ENCODE measurements at places on chromosomes 5 and 9.

DNA sequence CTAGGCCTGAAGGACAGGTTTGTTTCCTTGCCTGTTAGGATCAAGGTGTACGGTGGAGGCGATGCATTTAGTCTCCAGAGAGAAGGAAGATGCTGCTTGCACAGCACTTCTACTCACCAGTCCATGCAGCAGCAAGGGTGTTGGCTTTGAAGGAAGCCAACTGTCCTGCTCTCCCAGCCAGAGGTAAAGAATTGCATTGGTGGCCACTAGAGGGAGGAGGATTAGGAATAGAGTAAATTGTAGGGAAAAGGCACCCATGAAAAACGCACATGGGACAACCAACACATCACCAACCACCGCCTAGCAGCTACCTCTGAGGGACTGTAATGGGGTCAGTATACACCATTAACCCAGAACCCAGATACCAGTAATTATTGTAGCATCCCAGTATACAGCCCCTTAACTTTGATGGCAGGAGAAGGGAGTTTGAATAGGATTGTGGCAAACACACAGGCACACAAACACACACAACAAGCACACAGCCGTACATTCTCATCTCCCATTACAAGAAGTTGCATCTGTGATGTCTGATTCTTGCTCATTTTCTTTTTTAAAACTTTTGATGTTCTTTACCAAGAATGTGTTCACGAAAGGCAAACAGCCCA, 267.7 kb downstream of the ADAMTS6 start:
- DNase-seq: peak; percentile 38

- DNase-seq: no peak
Measured at GRCh38 chr5:125700380-125700861, 722.8 kb upstream of the GRAMD2B start.

DNA sequence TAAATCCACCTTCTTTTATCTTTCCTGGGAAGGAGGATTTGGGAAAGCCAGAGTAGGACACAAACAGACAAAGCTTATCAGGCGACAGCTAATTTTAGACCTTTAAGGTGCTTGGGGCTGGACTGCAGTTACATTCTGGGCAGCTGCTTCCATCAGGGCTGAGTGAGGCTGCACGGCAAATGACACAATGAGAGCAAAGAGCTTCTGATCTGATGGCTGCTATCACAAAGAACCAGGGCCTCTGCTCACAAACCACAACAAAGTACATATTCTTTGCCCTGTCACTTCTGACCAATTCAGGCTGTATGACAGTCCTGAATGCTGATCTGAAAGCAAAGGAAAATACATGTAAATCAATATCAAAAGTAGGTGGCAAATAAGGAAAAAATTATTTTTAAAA, 93.1 kb downstream of the MRPS27 start:
- no peak for DNase-seq

- peak; percentile 79 for DNase-seq
Measured at GRCh38 chr5:112125903-112126302, 293.2 kb downstream of the EPB41L4A start.

GRCh38 chr5:43683884-43684471, 81.0 kb downstream of the NNT start:
- DNase-seq: no peak

DNA sequence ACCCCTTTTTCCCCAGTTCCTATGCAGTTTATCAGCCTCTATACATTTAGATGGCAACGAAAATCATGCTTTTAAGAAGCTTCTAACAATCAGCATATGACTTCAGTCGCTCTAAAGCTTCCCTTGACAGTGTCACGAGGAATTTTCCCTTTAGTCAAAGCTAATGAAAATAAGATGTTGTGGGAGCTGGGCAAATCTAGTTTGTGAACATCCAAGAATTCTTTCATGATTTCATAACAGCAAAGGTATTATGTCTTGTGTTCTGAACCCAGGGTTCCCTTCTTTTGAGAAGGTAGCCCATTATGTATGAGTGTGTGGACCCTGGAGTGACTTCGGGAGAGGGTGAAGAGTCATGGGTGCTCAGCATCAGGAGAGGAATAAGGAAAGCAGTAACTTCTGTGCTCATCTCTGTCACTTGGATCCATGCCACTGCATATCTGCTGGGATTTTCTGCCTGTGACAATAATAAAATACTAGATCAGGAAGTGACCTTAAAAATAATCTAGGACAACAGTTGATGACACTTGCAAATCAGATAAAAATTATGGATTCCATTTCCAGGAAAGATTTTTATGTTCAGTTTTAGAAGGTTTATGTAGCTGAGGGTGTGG, 102.4 kb downstream of the PCSK1 start:
- peak; percentile 51 for DNase-seq

GRCh38 chr5:76513476-76513875, 109.7 kb downstream of the F2RL2 start:
- no peak for DNase-seq

DNA sequence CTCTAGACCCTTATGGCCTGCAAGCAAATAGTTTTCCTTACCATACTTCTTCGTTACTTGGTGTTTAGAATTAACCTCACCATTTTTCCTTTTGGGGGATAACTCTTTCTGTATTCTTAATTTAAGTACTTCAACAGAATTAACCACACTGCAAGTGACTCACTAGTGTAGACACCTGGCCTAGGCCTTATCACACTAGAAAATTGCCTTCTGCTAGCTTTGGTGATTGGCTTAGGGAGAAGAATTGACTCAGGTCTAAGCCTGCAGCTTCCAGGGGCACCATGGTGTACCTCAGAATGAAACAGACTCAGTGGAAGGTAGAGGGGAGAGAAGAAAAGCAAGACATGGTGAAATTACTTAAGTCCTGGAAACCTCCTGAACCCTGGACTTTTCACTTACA, 112.8 kb upstream of the HMHB1 start:
- no peak for DNase-seq

GRCh38 chr5:132465059-132465707, 25.4 kb downstream of the IRF1 start:
- DNase-seq: peak; percentile 36

DNA sequence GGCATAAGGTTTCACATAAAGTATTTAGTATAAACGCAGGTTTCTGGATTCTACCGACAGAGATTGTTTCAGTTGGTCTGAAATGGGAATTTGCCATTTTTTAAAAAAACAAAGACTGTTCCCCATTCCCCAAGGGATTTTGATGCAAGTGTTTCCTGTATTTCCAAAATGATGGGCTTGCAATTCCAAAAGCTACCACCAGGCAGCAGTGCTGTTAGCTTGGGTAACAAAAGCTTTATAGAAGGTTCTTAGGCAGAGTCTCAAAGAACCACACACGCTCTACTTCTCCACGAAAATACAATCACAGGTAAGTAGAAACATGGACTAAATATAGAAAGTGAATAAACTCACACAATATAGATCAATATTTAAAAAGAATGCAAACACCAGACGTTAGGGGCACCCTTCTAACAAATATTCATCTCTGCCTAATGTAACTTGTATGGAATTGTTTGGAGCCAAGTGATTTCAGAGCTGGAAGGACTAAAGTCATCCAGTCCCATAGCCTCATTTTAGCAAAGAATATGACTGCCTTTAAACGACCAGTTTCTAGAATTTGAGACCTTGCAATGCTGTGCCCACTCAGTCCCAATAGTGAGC, 154.3 kb downstream of the SPOCK1 start:
- DNase-seq: peak; percentile 74

DNA sequence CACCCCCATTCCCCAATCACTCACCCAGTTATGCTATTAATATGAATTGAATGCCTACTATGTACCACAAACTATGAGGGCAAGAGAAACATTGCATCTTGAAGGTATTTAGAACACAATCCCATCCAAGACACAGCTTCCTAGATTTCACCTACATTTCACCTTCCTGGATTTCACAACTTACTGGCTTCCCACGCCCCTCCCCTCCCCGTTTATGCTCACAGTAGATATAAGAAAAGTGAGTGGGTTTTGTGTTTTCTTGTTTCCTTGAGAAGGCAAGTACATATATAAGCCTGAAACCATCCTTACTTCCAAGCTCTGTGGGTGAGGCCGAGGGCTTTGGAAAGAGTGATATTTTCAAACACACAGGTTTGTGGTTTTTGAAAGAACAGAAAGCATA, 465.0 kb downstream of the BNC2 start:
- DNase-seq: no peak

GRCh38 chr5:137345396-137345795, 153.7 kb downstream of the SPOCK1 start:
- DNase-seq: no peak

- DNase-seq: no peak
Measured at GRCh38 chr5:160693831-160694465, 158.1 kb downstream of the ATP10B start.

- DNase-seq: no peak
Measured at GRCh38 chr5:52378237-52378636, 409.5 kb upstream of the ITGA1 start.

- DNase-seq: no peak
Measured at GRCh38 chr9:29625292-29625731, 2052.0 kb upstream of the C9orf72 start.

GRCh38 chr5:86461169-86461956, 156.4 kb upstream of the COX7C start:
- no peak for DNase-seq

- DNase-seq: peak; percentile 50
Measured at GRCh38 chr9:90141723-90142122, 500.9 kb downstream of the DIRAS2 start.

DNA sequence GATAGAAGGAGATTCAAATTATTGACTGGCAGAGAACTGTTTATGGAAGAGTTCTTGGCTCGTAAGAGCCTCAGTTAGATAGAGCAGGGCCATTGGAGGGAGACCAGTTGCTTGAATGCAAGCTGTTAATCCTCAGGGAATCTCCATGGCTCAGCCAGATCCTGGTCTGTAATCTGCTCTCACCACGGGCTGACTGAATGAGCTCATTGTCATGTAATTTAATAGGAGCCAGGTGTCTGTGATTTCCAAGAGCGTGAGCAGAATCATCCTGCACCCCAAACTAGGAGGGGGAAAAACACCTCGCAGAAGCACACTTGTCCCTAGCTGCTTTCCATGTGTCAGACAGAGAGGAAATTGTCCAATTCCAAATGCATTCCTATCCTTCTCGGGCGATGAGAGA, 19.1 kb upstream of the KCNMB1 start:
- DNase-seq: peak; percentile 20

DNA sequence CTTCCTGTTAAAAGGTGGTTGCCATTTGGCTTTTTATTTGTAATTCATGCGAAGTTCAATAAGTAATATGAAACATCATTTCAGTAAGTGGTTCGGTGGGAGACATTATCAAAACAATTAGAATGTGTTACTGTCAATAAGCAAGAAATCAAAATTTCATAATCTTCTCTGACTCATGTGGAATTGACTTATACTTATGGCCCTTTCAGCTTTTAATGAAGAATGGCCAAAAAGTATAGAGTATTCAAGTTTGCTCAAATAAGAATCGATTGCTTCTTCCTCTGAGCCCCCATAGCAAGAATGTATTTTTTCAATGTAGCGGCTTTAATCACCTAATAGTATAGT, 174.5 kb downstream of the AOPEP start:
- no peak for DNase-seq

GRCh38 chr9:72038408-72038807, 22.0 kb downstream of the C9orf57 start:
- DNase-seq: no peak

- DNase-seq: no peak
Measured at GRCh38 chr9:124395826-124396225, 19.4 kb downstream of the PSMB7 start.

GRCh38 chr5:134541736-134542376, 16.4 kb downstream of the JADE2 start:
- DNase-seq: peak; percentile 46

DNA sequence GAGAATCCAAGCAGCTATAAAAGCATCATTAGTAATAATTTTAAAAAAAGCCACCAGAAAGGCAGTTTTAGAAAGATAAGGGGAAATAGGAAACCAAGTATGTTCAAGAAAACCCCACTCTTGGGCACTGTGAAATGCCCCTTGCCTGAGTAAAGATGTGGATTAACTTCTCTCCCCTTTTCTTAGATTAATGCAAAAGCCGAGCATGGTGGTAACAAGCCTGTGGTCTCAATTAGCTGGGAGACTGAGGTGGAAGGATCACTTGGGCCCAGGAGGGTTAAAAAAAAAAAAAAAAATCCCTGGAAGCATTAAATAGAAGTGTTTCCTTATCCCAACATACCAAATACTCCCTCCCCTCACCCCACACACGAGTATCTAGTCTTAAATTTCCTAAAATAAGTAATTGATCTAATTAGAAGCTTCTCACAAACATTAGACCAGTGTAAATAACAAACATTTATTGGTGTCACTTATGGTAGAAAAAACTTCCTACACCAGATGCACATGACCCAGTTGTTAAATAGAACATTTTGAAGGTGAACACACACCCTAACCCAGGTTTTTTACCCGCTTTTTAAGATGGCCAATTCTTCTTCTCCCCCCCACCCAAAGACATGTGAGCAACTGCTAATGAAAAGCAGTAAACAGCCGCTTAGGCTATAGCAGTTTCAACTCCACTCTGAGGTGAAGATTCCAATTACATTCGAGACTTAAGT, 5.2 kb downstream of the HSPA5 start:
- peak; percentile 12 for DNase-seq

DNA sequence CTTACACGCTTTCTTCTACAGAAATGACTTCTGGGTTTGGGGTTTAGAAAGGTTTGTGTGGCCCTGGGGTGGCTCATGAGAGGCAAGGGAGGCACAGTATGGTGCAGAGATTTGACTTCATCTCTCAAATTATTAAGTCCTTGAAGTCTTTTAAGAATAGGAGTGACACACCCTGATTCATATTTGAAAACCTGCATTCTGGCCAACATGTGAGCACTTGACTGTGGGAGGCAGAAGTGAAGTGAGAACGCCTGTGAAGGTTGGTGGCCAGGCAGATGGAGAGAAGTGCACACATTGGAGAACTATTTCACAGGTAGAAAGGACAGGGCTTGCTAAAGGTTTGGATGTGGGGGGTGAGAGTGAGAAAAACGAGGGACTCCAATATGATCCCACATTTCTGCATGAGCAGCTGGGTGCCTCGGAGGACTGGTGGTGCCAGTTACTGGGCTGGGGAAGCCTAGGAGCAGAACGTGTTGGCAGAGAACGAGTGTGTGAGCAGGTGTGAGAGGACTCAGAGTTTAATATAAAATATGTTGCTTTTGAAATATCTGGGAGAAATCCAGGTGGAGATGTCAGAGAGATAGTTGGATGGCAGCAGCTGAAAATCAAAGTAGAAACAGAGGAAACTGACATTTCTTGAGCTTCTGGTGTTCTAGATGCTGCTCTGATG, 240.0 kb upstream of the ADAMTSL1 start:
- no peak for DNase-seq

DNA sequence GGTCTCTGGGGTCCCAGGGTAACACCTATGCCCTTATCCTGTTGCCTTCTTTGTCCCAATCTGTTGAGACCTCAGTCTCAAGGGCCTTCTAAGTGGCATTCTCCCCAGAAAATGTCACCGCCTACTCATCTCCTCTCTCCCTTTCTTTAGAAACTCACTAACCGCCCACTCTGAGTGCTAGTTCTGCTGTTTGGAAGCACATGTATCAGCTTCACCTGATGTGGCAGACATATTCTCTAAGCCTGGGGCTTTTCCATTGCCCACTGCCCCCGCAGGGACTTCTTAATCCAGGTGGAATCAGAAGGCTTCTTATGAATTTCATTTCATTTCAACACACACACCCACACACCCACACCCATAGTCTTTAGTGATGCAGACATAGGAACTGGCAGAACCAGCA, 165.1 kb downstream of the ASTN2 start:
- no peak for DNase-seq

Data from GM23248 (cell line).